Spleen (tissue), 13 donors: ENCODE measurements at places on chromosomes 5 and 9.

DNA sequence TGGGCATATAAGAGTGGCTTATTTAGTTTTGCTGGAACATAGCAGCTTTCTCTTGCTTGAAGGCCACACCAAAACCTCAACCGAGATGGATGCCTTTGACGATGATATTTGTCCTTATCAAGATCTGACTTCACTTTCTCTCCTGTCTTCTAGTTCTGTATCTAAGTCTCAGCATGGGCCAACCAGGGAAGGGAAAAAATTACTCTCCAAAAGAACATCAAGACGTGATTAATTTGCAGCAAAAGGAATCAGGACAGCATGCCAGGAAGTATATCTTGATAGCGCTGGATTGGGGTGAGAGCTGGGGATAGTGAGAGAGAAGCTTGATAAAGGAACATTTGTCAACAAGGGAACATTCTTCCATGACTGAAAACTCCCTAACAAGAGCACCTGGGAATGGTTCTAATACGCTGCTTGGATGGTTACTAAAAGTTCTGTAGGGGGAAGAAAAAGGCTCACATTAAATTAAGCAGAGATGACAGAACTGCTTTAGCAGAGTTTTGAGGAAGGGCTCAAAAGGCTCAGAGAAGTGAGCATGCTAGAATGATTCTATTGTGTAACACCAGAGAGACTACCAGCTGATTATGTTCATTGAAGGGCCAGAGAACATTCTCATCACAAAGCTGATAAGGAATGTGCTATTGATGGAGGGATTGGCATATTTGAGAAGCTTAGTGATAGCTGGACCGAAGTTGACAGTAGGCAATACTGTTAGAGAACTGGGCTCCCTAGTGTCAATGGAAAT lies 21.6 kb upstream of the ANXA1 start:
- DNase-seq, result no peak
- no peaks in the 10 kb centered on the region for H3K27me3 ChIP-seq
- no peaks in the 10 kb centered on the region for H3K36me3 ChIP-seq

DNA sequence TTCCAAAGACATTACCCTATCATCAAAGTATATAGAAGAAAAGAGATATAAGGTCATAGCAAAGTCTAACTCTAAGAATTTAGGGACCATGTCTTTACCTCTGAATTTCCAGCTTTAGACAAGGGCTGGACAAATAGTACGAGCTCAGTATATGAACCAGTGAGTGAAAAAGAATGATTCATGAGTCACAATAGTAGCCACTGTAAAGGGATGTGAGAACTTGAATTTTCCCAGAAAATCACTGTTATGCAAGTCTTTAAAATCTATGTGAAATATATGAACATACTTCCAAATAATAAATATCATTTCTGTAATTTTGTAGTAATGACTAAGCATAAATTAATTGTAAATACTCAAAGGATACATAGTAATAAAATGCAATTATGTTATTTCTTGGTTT lies 305.9 kb upstream of the PRR16 start:
- H3K36me3 ChIP-seq, result no peaks in the 10 kb centered on the region
- H3K4me1 ChIP-seq, result no peaks in the 10 kb centered on the region
- no peak overlapping the region for H3K27ac ChIP-seq
- DNase-seq, result no peak

- no peak overlapping the region for H3K27ac ChIP-seq
- no peak for DNase-seq
- no peaks in the 10 kb centered on the region for H3K27me3 ChIP-seq
- no peaks in the 10 kb centered on the region for H3K36me3 ChIP-seq
Measured at GRCh38 chr5:79001471-79001870, 16.4 kb upstream of the ARSB start.

GRCh38 chr5:56451742-56452141 lies 218.6 kb upstream of the ANKRD55 start:
- H3K4me3 ChIP-seq, result no peak overlapping the region
- DNase-seq, result no peak
- no peak overlapping the region for H3K27ac ChIP-seq
- no peaks in the 10 kb centered on the region for H3K4me1 ChIP-seq
- no peaks in the 10 kb centered on the region for H3K27me3 ChIP-seq

GRCh38 chr5:111068213-111068612 lies 3.3 kb upstream of the TSLP start:
- peaks cover 8% of the 10 kb centered on the region for H3K4me1 ChIP-seq
- H3K27ac ChIP-seq, result no peak overlapping the region
- H3K27me3 ChIP-seq, result peaks cover 60% of the 10 kb centered on the region
- no peak overlapping the region for H3K4me3 ChIP-seq
- no peak for DNase-seq

DNA sequence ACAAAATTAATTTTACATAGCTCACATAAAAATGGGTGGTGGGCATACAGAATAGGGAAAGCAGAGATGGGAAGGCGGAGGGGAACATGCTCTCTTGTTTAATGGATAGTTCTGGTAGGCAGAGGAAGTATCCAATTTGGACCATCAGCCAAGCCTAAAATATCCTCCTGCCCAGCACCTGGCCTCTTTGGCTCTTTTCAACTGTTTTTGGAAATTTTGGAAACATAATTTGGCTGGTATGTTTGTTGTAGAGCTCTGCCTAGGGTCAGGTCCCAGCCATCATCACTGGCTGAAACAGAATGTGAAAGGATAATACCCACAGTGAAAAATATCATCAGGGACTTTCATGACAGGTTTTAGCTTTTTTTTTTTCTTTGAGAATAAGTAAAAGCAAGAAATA lies 467.3 kb upstream of the DMAC1 start:
- no peaks in the 10 kb centered on the region for H3K27me3 ChIP-seq
- no peak overlapping the region for H3K4me3 ChIP-seq
- H3K4me1 ChIP-seq, result no peaks in the 10 kb centered on the region
- no peak overlapping the region for H3K27ac ChIP-seq

DNA sequence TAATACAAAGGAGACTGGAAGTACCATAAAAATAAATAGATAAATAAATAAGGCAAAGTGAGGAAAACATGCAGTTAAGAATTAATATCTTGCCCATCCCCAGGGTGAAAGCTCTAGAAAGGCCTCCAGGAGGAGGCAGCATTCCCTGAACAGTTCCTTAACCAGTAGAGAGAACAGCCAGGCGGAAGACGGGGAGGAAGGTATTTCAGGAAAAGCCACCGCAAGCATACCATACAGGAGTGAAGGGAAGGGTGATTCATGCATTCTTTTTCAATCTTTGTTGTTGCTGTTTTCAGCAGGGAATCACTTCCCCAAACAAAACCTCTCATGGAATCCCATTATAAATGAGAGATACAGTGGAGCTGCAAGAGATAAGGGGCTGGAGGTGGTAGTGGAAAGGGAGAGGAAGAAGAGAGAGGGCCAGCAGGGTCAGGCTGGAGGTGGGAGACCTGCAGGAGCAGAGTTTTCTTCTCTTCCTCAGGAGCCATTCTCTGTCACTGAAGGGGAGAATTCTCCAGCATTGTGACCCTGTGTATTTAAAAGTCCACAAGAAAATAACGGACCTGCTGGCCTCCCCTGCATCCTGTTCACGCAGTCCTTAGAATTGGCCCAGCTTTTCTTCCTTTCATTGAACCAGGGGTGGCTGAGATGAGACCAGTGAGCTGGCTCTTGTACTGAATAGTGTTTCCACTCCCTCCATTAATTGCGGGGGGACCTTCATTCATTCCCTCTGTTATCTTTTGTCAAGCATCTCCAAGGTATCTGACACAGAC lies 255.9 kb downstream of the FAM114A2 start:
- H3K27me3 ChIP-seq, result peaks cover 7% of the 10 kb centered on the region
- H3K36me3 ChIP-seq, result no peaks in the 10 kb centered on the region
- no peak overlapping the region for H3K27ac ChIP-seq
- H3K4me3 ChIP-seq, result no peak overlapping the region
- H3K4me1 ChIP-seq, result no peaks in the 10 kb centered on the region
- no peak for DNase-seq

- H3K4me3 ChIP-seq, result no peak overlapping the region
- no peaks in the 10 kb centered on the region for H3K4me1 ChIP-seq
- H3K36me3 ChIP-seq, result peaks cover 91% of the 10 kb centered on the region
- DNase-seq, result peak; percentile 47
- no peak overlapping the region for H3K27ac ChIP-seq
- no peaks in the 10 kb centered on the region for H3K27me3 ChIP-seq
Measured at GRCh38 chr5:1324301-1324700, 20.6 kb downstream of the CLPTM1L start.

- no peaks in the 10 kb centered on the region for H3K36me3 ChIP-seq
- peaks cover 70% of the 10 kb centered on the region for H3K4me1 ChIP-seq
- peaks cover 100% of the 10 kb centered on the region for H3K27me3 ChIP-seq
- no peak for DNase-seq
- H3K4me3 ChIP-seq, result no peak overlapping the region
- no peak overlapping the region for H3K27ac ChIP-seq
Measured at GRCh38 chr5:171314728-171315385, 5.8 kb downstream of the TLX3 start.

GRCh38 chr5:103764403-103764802 lies 201.8 kb upstream of the NUDT12 start:
- no peaks in the 10 kb centered on the region for H3K4me1 ChIP-seq
- no peak for DNase-seq
- no peak overlapping the region for H3K27ac ChIP-seq
- no peak overlapping the region for H3K4me3 ChIP-seq
- no peaks in the 10 kb centered on the region for H3K36me3 ChIP-seq

- no peaks in the 10 kb centered on the region for H3K27me3 ChIP-seq
- H3K4me3 ChIP-seq, result no peak overlapping the region
- H3K4me1 ChIP-seq, result no peaks in the 10 kb centered on the region
- H3K36me3 ChIP-seq, result peaks cover 100% of the 10 kb centered on the region
Measured at GRCh38 chr5:154900066-154900465, 37.9 kb downstream of the GEMIN5 start.

GRCh38 chr5:176846335-176847140 lies 36.2 kb downstream of the UNC5A start:
- no peak overlapping the region for H3K4me3 ChIP-seq
- H3K27me3 ChIP-seq, result no peaks in the 10 kb centered on the region
- H3K4me1 ChIP-seq, result no peaks in the 10 kb centered on the region

- no peak overlapping the region for H3K27ac ChIP-seq
- no peaks in the 10 kb centered on the region for H3K4me1 ChIP-seq
- DNase-seq, result no peak
- H3K36me3 ChIP-seq, result no peaks in the 10 kb centered on the region
Measured at GRCh38 chr5:21145376-21145775, 1157.4 kb upstream of the CDH18 start.

- H3K4me3 ChIP-seq, result peak overlapping the region; percentile 1
- peaks cover 38% of the 10 kb centered on the region for H3K4me1 ChIP-seq
- H3K36me3 ChIP-seq, result no peaks in the 10 kb centered on the region
- H3K27ac ChIP-seq, result peak overlapping the region; percentile 76
- no peaks in the 10 kb centered on the region for H3K27me3 ChIP-seq
Measured at GRCh38 chr9:3508521-3509291, 17.1 kb downstream of the RFX3 start.

DNA sequence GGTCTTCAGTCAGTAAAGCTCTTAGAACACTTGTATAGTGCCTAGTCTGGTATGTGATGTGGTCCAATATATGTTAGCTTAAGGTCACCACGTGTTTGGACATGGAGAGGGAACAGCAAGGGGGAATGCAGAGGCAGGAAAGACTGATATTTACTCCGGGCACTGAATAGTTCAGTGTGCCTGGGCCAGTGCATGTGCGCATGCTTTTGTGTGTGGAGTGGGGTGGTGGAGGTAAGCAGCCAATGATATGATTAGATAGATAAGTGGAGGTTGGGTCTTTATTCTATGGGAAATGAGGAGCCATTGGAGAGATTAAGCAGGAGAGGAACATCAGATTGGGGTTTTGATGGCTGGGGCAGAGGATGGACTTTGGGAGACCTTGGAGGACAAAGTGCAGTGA lies 14.0 kb downstream of the OR13J1 start:
- no peak overlapping the region for H3K27ac ChIP-seq
- H3K36me3 ChIP-seq, result no peaks in the 10 kb centered on the region
- no peak overlapping the region for H3K4me3 ChIP-seq
- no peaks in the 10 kb centered on the region for H3K4me1 ChIP-seq
- H3K27me3 ChIP-seq, result peaks cover 6% of the 10 kb centered on the region

GRCh38 chr9:72726947-72727346 lies 205.5 kb downstream of the TMC1 start:
- DNase-seq, result no peak
- H3K36me3 ChIP-seq, result no peaks in the 10 kb centered on the region
- no peaks in the 10 kb centered on the region for H3K4me1 ChIP-seq
- no peak overlapping the region for H3K4me3 ChIP-seq
- no peaks in the 10 kb centered on the region for H3K27me3 ChIP-seq

- H3K36me3 ChIP-seq, result no peaks in the 10 kb centered on the region
- H3K27me3 ChIP-seq, result no peaks in the 10 kb centered on the region
- no peak overlapping the region for H3K27ac ChIP-seq
- peaks cover 18% of the 10 kb centered on the region for H3K4me1 ChIP-seq
- H3K4me3 ChIP-seq, result no peak overlapping the region
Measured at GRCh38 chr9:75499812-75500211, 390.7 kb upstream of the PCSK5 start.

DNA sequence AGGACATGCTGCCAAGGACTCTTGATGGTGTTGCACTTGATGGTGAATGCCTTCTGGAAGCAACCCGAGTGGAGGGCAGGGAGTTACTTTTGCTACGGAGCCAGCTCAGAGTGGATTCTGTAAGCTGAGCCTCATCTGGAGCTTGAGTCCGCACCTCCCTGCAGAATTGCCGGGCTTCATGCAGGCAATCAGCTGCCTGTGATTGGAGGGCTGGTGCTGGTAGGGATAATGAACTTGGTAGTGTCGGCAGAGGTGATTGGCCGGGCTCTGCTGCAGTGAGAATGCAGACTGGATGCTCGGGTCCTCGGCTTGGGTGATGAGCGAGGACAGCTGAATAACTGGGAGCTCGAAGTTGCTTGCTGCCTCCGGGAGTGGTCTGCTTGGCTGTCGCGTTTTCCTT lies 23.1 kb downstream of the SLC25A25 start:
- H3K4me3 ChIP-seq, result no peak overlapping the region
- peak overlapping the region; percentile 83 for H3K27ac ChIP-seq
- H3K36me3 ChIP-seq, result no peaks in the 10 kb centered on the region
- peak; percentile 54 for DNase-seq

GRCh38 chr5:17257705-17258273 lies 40.4 kb downstream of the BASP1 start:
- no peak overlapping the region for H3K4me3 ChIP-seq
- no peaks in the 10 kb centered on the region for H3K36me3 ChIP-seq
- no peaks in the 10 kb centered on the region for H3K27me3 ChIP-seq
- peaks cover 17% of the 10 kb centered on the region for H3K4me1 ChIP-seq
- H3K27ac ChIP-seq, result no peak overlapping the region
- no peak for DNase-seq

DNA sequence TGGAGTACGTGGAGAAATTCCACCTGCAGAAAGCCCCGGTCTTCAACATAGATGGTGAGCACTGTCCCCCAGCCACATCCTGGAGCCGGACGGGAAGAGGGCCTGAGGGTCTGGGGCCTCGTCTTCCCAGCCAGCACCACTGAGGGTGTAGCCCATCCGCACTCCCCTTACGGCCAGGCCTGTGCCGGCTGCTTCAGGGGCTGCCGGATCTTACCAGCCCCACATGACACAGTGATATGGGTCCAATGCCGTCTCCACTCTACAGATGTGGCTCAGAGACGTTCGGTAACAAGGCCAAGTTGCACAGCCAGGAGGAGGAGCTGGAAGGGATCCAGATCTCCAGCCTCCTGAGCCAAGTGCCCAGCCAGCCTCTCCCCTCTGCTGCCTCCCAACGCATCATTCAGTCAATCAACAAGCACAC lies 21.3 kb downstream of the GLT6D1 start:
- H3K4me1 ChIP-seq, result no peaks in the 10 kb centered on the region
- H3K36me3 ChIP-seq, result no peaks in the 10 kb centered on the region
- H3K27ac ChIP-seq, result no peak overlapping the region
- H3K27me3 ChIP-seq, result no peaks in the 10 kb centered on the region
- no peak overlapping the region for H3K4me3 ChIP-seq
